Neural crest cell (in vitro differentiated cells): ENCODE measurements at places on chromosomes 11 and 22.

DNA sequence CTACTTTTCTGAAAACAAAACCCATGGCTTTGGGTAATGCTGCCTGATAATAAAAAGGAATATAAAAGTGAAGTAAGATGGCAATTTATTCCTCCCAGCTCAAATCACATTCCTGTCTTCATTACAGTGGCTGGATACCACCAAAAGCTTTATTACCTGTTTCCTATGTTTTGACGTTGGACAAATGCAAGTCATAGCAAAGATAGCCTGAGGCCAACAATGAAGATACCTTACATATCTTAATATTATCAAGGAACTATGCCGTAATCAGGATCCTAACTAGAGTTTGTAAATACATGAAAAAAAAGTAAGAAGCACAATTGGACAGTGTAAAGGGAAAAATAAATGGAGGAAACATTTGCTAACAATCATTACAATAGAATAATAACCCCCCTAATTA is 202.4 kb downstream of the SOX6 start:
- DNase-seq, result no peak

GRCh38 chr22:20064140-20064480 is 15.9 kb upstream of the DGCR8 start:
- no peak for DNase-seq

- peak; percentile 72 for DNase-seq
Measured at GRCh38 chr11:64251016-64251752, at the start of gene PLCB3. Gene PLCB3, plus strand, starts transcription at chr11:64251530. Its CDS starts 120 bp downstream, at chr11:64251650.

DNA sequence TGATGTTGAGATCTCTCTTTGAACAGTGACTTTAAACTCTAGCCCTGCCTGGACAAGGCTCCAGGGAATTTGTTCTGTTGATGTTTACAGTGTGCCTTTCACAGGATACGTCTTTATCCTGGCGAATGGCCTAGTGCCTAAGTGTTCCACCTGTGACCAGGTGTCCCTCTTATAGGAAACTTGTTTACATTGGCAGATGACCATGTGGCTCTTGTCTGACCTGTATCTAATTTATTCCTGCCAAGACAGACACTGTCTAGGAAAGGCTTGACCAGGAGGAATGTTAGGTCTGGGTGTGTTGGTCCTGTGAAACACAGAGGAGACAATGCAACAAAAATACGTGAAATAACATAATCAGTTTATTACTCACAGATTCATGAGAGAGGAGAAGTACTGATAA is 875.6 kb downstream of the METTL15 start:
- DNase-seq, result no peak

- DNase-seq, result no peak
Measured at GRCh38 chr22:30420347-30421125, 5.0 kb upstream of the MTFP1 start.

- DNase-seq, result no peak
Measured at GRCh38 chr11:98027652-98028051, 993.1 kb upstream of the CNTN5 start.

GRCh38 chr11:130203766-130204702 is 44.5 kb downstream of the ST14 start:
- DNase-seq, result no peak

- no peak for DNase-seq
Measured at GRCh38 chr22:31857247-31857646, 87.1 kb upstream of the YWHAH start.

- no peak for DNase-seq
Measured at GRCh38 chr11:78961247-78961646, 386.6 kb upstream of the NARS2 start.

- DNase-seq, result no peak
Measured at GRCh38 chr11:19905280-19905853, 192.7 kb downstream of the NAV2 start.

DNA sequence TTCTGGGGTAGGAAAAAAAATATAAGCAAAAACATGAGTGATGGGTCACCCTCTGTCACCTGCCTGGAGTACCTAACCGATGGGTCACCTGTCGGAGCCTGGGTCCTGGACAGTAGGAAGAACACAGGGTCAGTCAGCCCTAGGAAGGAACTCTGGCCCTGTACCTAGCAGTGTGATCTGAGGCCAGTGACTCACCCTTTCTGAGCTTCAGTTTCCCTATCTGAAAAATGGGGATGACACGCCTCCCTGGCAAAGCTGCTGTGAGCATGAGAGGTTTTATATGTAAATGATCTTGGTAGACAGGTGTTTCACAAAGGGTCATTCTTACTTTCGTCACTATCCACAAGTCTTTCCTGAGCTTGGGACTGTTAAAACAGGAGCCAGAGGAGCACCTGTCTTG is 182.0 kb downstream of the ST3GAL4 start:
- DNase-seq, result no peak

GRCh38 chr11:106644824-106645223 is 373.5 kb downstream of the GUCY1A2 start:
- no peak for DNase-seq

DNA sequence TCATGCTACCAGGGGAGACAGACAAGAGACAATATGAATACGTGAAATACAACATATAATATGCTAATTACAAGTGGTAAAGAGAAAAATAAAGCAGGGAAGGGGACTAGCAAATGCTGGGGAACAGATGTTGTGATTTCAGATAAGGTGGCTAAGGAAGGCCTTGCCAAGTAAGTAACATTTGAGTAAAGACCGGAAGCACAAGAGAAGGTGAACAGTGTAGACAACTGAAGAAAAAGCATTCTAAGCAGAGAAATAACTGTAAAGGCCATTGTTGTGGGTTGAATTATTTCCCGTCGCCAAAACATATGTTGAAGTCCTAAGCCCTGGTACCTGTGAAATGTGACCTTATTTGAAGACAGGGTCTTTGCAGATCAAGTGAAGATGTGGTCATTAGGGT is 63.7 kb upstream of the EED start:
- DNase-seq, result no peak

GRCh38 chr11:74770456-74770855 is 21.8 kb downstream of the RNF169 start:
- DNase-seq, result no peak

DNA sequence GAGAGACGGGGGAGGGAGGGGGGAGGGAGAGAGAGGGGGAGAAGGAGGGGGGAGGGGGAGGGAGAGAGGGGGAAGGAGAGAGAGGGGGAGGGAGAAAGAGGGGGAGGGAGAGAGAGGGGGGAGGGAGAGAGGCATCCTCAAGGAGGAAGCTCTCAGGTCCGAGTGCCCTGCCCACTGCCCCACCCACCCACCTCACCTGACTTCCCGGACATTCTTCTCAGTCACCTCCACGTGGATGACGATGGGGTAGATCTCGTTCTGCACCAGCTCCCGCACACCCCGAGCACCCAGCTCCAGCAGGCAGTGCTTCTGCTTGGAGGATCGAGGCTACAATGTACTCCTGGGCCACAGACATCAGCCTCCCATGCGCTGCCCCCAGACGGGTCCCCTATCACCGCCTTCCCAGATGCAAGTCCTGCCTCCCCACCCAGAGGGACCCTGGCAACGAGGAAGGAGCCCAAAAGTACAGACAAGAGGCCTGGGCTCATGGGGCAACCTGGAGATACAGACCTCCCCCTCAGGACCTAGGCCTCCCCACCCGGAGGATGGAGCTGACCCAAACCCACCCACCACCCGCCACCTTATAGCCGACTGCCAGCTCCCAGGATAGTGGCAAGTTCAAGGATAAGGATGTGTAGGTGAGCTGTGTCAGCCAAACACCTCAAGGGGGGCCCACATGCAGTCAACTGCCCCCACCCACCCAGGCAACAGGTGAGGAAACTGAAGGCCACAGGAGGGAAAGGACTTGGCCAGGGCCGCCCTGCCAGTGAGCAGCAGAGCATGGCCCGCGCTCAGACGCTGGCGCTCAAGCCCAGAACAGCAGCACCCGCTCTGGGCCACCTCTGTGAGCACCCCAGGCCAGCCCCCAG is 5.6 kb upstream of the MFNG start:
- no peak for DNase-seq

DNA sequence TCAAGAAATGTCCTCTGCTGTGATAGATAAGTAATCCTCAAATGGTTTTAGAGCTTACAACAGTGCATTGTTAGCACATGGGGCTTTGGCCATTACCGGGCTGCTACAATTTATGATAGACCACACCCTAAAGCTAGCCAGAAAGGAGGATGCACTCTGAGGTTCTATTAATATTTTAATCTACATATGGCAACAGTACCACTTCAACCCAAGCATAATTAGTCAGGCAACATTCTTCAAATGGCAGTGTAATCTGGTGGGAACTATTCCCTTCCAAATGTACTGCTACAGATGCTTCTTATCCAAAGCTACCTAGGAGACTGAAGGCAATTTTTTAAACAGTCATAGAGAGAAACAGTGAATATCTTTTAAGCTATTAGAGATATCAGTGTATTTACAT is 697.6 kb downstream of the KCNA4 start:
- DNase-seq, result no peak

DNA sequence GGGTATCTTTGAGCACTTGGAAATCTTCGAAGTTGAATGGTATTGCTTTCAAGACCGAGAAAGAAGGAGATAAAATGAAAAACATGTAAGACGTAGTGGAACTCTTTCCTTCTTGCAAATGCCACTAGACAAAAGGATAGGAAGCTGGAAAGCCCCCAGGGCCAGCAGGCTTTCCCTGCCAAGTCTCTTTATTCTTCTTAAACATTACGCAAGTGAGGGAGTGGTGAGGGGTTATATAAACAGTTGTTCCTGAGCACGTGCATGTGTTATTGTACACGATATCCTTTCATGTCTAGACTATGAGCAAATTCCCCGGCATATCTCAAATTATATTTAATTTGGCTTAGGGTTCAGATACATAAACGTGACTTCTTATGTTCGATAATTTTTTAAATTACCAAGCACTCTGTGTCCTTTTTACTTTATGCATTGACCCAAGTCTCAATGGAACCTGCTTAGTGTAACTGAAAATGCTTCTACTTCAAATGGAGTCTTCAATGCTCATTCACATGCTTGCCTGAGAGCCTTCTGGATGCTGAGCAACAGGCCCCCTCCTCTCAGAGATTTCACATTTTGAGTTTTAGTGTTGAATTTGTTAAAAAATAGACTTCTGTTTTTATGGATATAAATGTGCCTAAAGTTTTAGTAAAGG is 59.0 kb downstream of the PPP2R1B start:
- DNase-seq, result no peak

DNA sequence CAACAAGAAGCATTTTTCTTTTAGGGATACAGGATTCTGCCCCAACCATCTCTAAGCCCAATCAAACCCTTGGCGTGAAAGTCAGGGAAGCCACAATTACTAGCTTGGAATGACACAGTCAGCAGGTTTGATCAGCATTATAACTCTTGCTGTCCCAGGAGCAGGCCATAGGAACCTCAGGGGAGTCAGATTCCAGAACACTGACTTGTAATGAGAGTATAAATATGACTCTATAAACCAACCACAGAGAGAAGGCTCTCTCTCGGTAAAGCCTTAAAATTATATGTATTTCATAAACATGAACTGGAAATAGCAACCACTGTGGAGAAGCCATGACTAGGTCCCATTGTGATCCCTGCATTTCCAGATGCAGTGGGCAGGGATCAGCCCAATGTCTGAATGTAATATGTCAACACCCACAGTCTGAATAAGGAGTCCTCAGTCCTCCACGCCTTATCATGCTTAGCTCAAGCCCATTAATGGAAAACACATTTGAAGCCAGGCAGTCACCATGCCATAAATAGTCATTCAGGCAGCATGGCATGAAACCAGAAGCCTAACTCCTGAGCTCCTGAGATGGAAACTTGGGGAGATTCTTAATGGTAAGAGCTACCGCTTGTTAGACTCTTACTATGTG is 99.1 kb upstream of the MTNR1B start:
- DNase-seq, result no peak

DNA sequence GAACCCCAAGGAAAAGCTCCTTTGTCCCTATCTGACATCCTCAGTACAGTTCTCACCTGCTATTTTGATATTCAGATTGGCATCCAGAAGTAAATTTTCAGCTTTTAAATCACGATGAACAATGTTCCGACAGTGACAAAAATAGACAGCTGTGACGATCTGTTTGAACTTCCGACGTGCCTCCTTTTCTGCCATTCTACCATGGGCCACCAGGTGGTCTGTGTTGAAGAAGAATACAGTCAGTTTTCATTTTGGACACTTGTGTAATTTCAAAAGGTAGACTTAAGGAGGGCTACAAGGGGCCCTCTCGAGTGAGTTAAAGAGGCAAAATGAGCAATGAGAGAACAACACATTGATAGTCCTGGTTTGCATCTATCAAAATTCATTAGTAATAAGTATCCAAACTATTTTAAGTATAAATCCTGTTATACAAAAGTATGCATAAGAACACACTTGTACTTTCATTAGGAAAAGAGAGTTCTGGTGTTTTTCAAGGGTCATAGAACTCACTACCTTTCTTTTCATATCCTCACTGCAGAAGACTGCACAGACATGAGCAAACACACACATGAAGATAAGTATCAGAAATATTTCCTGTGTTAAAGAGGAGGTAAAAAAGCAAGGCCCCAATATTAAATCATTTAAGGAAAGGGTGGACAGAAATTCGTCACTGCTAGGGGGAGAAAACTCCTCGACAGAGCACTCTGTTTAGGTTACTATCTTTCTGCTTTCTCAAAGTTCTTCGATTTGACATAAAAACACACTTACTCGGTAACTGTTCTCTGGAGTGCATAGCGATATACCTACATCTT is 89.9 kb upstream of the APOA1 start:
- peak; percentile 5 for DNase-seq

- DNase-seq, result no peak
Measured at GRCh38 chr22:30947816-30948454, 20.6 kb downstream of the MORC2 start.
